ENCODE measurements at places on chromosomes 6 and 20.

DNA sequence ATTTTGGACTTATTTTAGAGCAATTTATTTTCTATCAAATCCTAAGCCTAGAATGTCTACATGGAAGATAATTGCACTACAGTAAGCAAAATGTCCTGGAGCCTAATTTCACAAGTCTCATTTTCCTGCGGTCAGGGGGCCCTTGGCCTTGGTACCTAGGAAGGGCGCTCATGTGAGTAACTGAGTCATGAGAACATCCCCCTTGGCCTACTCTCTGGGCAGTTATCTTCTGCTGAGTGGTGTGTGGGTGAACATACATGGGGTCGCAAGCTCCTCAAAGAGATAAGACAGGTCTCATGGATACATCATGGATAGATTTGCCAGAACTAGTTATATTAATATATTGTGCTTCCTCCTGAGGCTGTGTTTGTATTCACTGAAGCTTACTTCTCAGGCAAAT, 211.2 kb upstream of the MARCKS start:
- no peak for DNase-seq

DNA sequence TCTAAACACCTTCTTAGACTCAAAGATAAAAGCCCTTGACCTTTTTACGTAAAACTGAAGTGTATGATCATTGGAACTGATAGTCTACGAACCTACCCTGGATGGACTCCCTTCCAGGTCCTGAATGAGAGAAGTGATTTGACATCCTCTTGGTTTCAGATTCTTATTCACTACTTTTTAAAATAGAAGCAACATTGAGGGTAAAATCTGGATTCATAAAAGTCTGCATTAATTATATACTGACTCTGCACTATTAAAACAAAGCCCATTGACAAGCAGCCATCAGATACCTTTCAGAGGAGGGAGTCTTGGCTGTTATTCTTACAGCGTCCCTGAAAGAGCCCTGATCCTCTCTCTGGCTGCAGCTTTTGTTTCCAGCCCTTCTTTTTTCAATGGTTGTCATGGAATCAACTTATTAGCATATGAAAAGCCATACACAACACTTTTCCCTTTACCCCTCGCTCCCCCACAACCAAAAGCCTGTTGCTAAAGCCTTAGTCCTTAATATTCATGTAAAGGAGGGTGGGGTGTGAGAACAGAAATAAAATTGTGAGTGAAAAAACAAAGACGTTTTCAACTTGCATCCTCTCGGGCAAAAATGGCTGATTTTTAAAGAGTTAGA, 270.0 kb upstream of the MARCKS start:
- no peak for DNase-seq

DNA sequence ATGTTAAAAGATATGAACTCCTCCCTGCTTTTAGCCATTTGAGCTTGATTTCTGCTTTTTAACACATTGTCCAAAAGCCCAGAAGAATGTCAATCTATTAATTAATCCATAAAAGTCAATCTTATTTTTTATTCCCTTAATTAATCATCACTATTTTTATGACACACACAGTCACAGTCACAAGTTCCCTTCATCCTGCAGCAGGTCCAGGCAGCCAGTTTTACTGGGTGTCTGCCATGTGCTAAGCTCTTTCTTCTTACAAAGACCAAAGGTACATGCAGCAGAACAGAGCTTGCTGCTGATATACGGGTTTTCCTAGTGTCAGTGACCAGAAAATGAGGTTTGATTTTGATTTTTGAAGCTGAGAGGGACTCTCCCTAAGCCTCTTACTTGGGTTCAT, 53.3 kb upstream of the SLC22A23 start:
- DNase-seq, result no peak

DNA sequence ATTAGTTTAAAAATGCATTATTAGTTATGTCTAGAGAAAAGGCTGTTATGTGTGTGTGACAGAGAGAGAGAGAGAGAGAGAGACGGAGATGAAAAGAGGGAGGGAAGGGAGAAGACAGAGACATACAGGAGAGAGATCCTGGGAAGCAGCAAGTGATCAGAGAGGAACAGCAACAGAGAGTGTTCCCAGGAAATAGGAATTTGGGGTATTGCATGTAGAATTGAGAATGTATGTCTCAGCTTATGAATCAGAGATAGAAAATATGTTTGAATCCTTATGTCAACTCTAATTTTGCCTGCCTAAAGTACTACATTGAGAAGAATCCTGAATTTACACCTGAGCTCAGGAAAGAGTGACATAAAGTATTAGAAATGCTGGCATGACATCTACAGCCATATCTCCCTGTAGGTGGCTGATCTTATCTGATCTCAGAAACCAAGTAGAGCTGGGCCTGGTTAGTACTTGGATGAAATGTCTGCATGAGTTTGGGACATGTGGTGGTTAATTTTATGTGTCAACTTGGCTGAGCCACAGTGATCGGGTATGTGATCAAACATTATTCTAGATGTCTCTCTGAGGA, 130.6 kb downstream of the TENT5A start:
- no peak for DNase-seq

- DNase-seq, result no peak
Observed at GRCh38 chr6:148501178-148501590, 158.5 kb downstream of the SASH1 start.

GRCh38 chr6:34248198-34248726, 544 bp downstream of the SMIM29 start:
- peak; percentile 28 for DNase-seq

DNA sequence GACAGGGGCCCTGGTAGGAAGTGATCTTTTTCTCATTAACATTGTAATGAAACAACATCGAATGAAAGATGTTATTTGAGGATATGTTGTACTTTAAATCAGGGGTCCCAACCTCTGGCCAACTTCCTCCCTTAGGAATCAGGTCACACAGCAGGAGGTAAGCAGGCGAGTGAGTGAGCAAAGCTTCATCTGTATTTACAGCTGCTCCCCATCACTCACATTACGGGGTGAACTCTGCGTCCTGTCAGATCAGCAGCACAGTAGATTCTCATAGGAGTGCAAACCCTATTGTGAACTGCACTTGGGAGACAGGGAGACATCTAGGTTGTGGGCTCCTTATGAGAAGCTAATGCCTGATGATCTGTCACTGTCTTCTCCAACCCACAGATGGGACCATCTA, 19.9 kb downstream of the EPM2A start:
- DNase-seq, result no peak

DNA sequence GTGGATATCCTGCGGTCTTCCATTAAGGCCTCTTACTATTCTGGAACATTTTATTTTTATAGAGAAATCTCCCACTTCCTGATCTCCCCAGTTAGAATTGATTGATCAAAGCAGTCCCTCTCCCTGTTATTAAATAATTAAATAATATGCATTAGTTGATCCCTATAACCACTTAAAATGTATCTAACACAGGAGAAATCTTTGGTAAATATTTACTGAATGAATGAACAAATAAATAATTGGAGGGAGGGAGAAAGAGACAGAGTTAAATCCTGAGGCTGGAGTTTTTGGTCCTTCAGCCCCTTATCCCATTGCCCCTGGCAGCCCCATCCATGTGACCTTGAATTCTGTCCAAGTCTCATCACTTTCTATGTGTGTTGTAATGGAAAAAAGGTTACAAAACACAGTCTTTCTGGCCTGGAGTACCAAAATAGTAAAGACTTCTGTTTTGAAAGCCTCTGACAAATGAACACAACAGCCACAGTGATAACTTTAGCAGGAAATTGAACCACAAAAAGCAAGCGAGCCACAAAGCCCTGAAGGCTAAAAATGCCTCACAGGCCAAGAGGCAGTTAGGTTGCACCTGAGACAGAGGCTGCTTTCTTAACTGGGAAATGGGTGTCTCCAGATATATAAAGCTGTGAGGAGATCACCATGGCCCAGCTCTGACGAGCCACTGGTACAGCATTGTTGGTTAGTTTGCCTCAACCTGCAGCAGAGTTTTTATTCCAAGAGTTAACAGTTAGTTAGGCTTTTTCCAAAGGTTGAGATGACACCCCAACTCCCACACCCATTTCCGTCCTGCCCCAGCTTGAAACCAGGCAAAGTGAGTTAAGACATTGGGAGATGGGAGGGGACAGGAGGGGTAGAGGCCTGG, 11.3 kb downstream of the NT5E start:
- DNase-seq, result peak; percentile 26

GRCh38 chr6:38171997-38172738, 352.6 kb downstream of the ZFAND3 start:
- DNase-seq, result no peak
